ENCODE measurements at places on chromosomes 1 and 21.

- no peak for DNase-seq
Measured at GRCh38 chr21:16870103-16870502, 642.7 kb upstream of the CXADR start.

DNA sequence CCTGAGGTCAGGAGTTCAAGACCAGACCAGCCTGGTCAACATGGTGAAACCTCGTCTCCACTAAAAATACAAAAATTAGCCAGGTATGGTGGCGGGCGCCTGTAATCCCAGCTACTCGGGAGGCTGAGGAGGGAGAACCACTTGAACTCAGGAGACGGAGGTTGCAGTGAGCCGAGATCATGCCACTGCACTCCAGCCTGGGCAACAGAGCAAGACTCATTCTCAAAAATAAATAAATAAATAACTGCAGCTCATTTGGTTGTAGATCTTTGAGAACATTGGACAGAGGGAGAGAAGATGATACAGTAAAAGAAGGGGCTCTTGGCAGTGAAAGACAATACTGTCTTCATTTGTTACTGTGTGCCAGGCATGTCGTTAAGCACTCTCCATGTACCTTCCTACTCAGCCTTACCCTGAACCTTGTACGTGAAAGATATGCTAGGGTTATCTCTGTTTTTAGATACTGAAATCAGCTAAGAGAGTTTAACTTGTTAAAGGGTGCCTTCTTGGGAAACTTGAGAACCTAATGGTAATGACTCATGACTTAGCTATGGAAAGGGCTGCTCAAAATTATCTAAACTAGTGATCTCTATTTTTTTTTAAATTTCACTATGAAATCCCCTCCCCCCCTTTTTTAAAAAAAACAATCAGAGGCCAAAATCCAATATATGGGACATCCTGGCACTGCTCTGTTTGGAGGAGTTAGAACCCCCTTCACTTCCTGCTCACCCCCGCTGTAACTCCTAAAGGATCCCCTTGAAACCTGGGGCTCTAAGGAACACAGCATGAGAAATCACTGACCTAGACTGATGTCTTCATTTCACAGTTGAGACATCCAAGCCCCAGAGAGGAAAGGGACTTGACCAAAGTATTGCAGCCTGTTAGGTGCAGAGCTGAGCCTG lies 6.8 kb upstream of the KPNA6 start:
- no peak for DNase-seq

GRCh38 chr1:74686928-74687327 lies 13.3 kb upstream of the ERICH3 start:
- DNase-seq, result no peak

GRCh38 chr21:45592208-45592619 lies 50.0 kb upstream of the SLC19A1 start:
- DNase-seq, result no peak

DNA sequence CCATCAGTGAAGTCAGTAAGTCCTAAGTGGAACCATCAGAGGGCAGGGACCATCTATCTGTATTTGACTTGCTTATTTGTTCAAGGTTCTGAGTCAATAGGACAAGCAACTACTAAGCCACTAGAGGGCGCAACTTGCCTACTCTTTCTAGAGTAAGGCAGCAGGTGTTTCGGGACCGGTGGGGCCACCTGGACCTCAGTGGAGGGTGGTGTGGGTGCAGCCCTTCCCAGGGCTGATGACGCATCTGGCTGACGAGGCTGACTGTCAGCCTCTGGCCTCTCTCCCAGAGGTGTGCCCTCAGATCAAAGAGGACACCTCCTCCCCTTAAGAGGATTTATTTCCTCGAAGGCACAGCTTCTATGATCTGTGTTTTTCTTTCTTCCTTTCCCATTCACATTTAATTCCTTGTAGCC lies 6.6 kb downstream of the CBR3 start:
- DNase-seq, result peak; percentile 84

- DNase-seq, result no peak
Measured at GRCh38 chr1:3149277-3149676, 80.3 kb downstream of the PRDM16 start.

- DNase-seq, result no peak
Measured at GRCh38 chr1:165815725-165816124, 11.7 kb upstream of the UCK2 start.

Measured in bone marrow (tissue), 2 donors.